ENCODE measurements at places on chromosomes 3 and 15.

- no peak for DNase-seq
Observed at GRCh38 chr15:28948036-28948435, 62.3 kb downstream of the APBA2 start.

GRCh38 chr15:61748529-61748928, 311.7 kb downstream of the VPS13C start:
- DNase-seq: no peak

DNA sequence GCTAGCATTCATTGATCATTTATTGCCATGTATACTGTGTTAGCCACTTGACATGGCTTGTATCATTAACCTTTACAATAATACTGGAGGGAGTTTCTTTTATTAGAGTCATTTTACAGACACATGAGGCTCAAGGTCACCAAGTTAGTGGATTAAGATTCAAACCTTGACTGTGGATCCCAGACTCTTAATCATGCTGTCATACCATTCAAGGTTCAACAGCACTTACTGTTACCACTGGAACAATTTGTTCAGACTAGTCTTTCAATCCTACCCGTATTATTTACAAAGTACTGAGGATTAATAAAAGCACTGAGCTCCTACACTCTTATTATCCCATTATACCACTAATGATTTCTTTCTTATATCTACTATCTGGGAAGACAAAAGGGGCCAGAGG, 1.2 kb downstream of the COX17 start:
- DNase-seq: no peak

GRCh38 chr3:56321892-56322291, 146.4 kb downstream of the ERC2 start:
- no peak for DNase-seq

- DNase-seq: no peak
Observed at GRCh38 chr3:64667138-64667537, 20.7 kb downstream of the ADAMTS9 start.

DNA sequence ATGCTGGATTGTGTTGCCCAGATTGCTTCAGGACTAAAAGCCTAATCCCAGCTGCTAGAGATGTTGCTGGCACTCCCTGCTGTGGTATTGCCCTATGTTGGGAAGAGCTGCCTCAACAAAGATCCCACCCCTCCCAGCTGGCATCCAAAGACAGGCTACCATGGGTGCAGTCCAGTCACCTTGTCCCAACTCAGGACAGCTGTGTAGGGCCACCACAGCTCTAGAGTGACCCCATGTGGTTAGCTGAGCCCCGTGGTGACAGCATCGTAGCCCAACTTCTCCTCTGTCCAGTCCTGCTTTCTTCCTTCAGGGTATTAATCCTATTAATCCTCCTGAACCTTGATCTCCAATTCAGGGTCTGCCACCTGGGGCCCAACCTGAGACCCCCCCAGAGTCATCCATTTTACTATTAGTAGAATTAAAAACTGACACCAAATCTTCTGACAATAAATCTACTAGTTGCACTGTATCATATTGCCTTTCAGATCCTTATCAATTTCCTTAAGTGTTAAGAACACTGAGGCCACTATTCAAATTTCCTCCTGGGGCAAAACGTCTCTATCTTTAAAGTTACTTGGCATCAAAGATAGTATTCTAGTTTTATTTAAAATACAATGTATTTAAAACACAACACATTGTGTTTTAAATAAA, 83.5 kb downstream of the AQP9 start:
- DNase-seq: no peak
